Vagina (tissue), 2 donors: ENCODE measurements at places on chromosomes 11 and 22.

GRCh38 chr11:44203270-44204043, 106.5 kb downstream of the ALX4 start:
- no peaks in the 10 kb centered on the region for H3K36me3 ChIP-seq
- no peaks in the 10 kb centered on the region for H3K4me1 ChIP-seq
- H3K27me3 ChIP-seq, result no peaks in the 10 kb centered on the region
- no peak overlapping the region for H3K27ac ChIP-seq
- no peak overlapping the region for H3K4me3 ChIP-seq

GRCh38 chr11:2691355-2691761, 8.4 kb downstream of the KCNQ1OT1 start:
- H3K27ac ChIP-seq, result no peak overlapping the region
- no peak overlapping the region for H3K4me3 ChIP-seq
- peaks cover 87% of the 10 kb centered on the region for H3K4me1 ChIP-seq

GRCh38 chr11:101996111-101996510, 51.1 kb upstream of the CFAP300 start:
- no peaks in the 10 kb centered on the region for H3K4me1 ChIP-seq
- DNase-seq, result no peak

DNA sequence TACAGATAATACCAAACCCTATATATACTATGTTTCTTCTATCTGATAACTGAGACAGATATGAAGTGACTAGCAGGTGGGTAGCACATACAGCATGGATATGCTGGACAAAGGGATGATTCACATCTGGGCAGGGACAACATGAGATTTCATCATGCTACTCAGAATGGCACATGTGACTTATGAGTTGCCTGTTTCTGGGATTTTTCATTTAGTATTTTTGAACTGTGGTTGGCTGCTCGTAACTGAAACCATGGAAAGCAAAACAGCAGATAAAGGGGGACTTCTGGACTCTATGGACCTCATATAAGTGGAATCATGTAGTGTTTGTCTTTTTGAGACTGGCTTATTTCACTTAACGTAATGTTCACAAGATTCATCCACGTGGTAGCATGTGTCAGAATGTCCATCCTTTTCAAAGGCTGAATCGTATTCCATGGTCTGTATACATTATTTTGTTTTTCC, 883.0 kb downstream of the TBC1D22A start:
- no peaks in the 10 kb centered on the region for H3K4me1 ChIP-seq
- no peak overlapping the region for H3K27ac ChIP-seq
- no peak overlapping the region for H3K4me3 ChIP-seq
- DNase-seq, result no peak

- DNase-seq, result no peak
- H3K36me3 ChIP-seq, result peaks cover 17% of the 10 kb centered on the region
- no peak overlapping the region for H3K4me3 ChIP-seq
- no peak overlapping the region for H3K27ac ChIP-seq
Observed at GRCh38 chr22:45689211-45689610, 17.6 kb downstream of the ATXN10 start.

- no peak for DNase-seq
- peak overlapping the region; percentile 57 for H3K27ac ChIP-seq
- H3K27me3 ChIP-seq, result no peaks in the 10 kb centered on the region
- H3K36me3 ChIP-seq, result peaks cover 20% of the 10 kb centered on the region
- no peak overlapping the region for H3K4me3 ChIP-seq
Observed at GRCh38 chr11:94184846-94185245, 56.2 kb downstream of the PANX1 start.

DNA sequence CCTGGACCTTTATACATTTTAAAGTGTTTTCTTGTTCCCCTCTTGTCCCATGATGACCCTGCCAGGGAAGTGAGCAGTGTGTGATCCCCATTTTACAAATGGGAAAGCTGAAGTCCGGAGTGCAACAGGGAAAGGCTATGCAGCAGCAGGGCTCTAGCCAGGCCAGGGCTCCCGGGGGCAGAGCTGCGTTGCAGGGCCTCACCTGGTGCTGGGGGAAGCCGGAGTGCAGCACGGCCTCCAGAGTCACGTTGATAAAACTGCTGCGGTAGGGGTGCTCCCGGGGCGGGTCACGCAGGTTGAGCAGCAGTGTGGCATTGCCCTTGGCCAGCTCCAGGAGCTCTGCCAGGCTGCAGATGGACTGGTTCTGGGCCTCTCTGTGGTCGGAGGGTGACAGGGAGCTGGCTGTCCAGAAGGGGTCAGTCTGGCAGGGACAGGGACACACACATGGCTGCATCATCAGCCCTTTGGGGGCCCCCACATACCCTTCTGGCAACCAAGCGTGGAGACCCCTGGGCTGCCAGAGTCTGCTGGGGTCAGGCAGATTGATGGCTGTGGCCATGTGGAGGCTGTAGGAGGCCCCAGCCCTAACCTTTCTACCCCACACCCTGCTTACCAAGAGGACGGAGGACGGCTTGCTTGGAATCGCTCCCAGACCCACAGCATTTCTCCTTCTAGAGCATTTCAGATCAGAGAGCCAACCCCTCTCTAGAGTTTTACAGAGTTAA, 9.3 kb upstream of the KLHL35 start:
- no peaks in the 10 kb centered on the region for H3K27me3 ChIP-seq
- H3K27ac ChIP-seq, result no peak overlapping the region
- no peak for DNase-seq

DNA sequence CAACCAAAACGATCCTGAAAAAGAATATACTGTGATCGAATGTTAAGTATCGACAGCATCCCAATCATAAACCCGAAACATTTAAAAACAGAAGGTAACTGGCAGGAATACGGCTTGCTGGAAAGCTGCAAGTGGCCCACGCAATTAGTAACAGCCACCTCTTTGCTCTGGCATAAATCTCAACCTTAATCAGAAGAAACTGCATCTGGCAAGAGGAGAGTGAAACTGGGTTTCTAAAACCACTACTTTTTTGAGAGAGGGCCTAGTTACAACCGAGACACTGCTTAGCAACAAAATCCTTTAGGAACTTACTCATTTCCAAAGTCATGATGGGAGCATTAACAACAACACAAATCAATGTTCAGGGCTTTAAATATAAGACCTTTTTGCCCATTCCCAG, 7.9 kb downstream of the NCAPD3 start:
- H3K27ac ChIP-seq, result no peak overlapping the region
- H3K4me1 ChIP-seq, result no peaks in the 10 kb centered on the region
- H3K27me3 ChIP-seq, result no peaks in the 10 kb centered on the region
- H3K36me3 ChIP-seq, result no peaks in the 10 kb centered on the region

DNA sequence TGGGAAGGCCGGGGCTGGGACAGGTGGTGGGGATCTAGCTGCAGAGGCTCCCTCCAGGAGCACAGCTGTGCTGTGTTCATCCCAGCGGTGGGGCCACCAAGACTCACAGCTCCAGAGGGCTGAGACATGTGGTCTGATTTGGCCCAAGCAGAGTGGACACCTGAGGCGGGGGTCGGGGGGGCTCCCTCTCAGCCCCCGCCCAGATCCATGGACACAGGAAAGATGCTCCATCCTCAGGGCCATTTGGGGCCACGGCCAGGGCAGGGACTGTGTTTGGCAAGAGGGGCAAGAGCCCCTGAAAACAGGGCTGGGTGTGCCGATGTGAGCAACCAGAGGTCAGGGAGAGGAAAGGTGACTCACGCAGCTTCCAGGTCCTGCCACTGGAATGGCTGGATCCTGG, 219.4 kb downstream of the BRD1 start:
- H3K27me3 ChIP-seq, result no peaks in the 10 kb centered on the region
- no peaks in the 10 kb centered on the region for H3K36me3 ChIP-seq

DNA sequence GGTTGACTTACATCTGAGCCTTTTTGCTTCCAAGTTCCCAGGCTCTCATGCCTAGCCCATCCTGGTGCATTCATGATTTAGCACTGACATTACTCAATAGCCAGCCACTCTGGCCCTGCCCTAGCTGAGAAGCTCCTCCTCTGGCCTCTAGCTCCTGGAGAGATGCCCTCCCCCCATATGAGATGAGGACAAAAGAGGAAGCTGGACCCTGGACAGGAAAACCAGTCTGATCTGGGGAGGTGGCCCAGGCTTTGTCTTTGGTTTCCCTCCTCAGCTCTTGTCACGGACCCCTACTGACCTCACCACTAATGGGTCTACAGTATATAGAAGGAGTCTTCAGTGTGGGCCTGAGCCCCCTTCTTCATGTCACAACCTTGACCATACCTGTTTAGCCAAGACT, 3.0 kb downstream of the RHOG start:
- no peaks in the 10 kb centered on the region for H3K27me3 ChIP-seq
- no peak overlapping the region for H3K4me3 ChIP-seq
- peaks cover 66% of the 10 kb centered on the region for H3K4me1 ChIP-seq
- DNase-seq, result no peak
